Spinal cord (tissue), 10 donors: ENCODE measurements at places on chromosomes 6 and 20.

- DNase-seq, result no peak
These were observed 167.9 kb upstream of the SYNCRIP start for GRCh38 chr6:85810558-85810957.

DNA sequence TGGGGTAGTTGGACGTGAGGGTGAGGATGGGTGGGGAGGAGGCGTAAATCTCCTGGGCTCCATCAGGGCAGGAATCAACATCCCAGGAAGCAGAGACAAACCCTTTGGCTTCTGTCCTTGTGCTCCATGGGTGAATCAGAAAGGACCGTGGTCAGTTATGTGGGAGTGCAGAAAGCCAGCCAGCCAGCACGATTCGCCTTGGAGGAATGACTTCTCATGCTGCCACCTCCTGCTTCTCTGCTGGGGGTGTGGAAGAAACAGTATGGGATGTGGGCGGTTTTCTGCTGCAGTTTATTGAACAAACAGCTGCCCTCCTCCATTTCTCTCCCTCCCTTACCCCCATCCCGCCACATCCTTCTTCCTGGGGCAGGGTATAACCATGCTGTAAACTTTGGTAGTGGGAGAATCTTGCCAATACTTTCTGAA, 214.5 kb downstream of the SOX4 start:
- DNase-seq, result peak; percentile 59

- no peak for DNase-seq
These were observed 237.9 kb downstream of the BCAS1 start for GRCh38 chr20:53832499-53832898.

- no peak for DNase-seq
These were observed 51.1 kb downstream of the SGK1 start for GRCh38 chr6:134266776-134267175.

GRCh38 chr6:2124260-2124709, 121.1 kb downstream of the GMDS start:
- DNase-seq, result no peak
